ENCODE measurements at places on chromosomes 7 and 10. TPM values are rescaled to one million over a fixed set of nuclear protein-coding genes. Genes with fewer than 3 reads are reported as not detected.
A peak's percentile ranks its signal among the peaks of the same experiment; 100 is the strongest.

Gene CALCR
- not detected for polyA plus RNA-seq

Gene CNNM1
- polyA plus RNA-seq, result 0.07 TPM

Gene KCND2
- polyA plus RNA-seq, result not detected

Gene LBX1
- not detected for polyA plus RNA-seq

Gene ZNF783
- polyA plus RNA-seq, result 6.1 TPM

Gene INSYN2A
- polyA plus RNA-seq, result 0.01 TPM

Gene VSTM2A
- polyA plus RNA-seq, result not detected

Gene COL28A1
- polyA plus RNA-seq, result 4.0 TPM

Gene ABCB1
- polyA plus RNA-seq, result 4.3 TPM

Gene FAM53B
- polyA plus RNA-seq, result 25.5 TPM

Gene CLDN12
- polyA plus RNA-seq, result 12.6 TPM

Gene PAX4
- polyA plus RNA-seq, result not detected

Gene DNAJC30
- polyA plus RNA-seq, result 9.1 TPM

DNA sequence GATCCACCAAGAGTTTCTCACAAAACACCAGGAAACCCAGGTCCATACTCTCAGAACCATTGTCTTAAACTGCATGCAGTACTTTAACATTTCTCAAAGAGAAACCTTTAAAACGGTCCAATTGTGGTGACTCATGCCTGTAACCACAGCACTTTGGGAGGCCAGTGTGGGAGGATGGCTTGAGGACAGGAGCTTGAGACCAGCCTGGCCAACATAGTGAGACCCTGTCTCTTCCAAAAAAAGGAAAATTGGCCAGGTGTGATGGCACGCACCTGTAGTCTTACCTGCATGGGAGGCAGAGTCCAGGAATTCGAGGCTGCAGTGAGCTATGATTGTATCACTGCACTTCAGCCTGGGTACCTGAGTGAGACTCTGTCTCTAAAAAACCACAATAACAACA, 97.5 kb upstream of the OIT3 start:
- DNase-seq, result no peak

- peak; percentile 55 for DNase-seq
Measured at GRCh38 chr7:26061678-26062603, 90.1 kb upstream of the NFE2L3 start.

- DNase-seq, result no peak
Measured at GRCh38 chr10:96244354-96244753, 27.0 kb downstream of the BLNK start.

- DNase-seq, result no peak
Measured at GRCh38 chr7:28407651-28408050, 4.7 kb upstream of the CREB5 start.

GRCh38 chr7:37757563-37757962, 74.0 kb downstream of the GPR141 start:
- no peak for DNase-seq

DNA sequence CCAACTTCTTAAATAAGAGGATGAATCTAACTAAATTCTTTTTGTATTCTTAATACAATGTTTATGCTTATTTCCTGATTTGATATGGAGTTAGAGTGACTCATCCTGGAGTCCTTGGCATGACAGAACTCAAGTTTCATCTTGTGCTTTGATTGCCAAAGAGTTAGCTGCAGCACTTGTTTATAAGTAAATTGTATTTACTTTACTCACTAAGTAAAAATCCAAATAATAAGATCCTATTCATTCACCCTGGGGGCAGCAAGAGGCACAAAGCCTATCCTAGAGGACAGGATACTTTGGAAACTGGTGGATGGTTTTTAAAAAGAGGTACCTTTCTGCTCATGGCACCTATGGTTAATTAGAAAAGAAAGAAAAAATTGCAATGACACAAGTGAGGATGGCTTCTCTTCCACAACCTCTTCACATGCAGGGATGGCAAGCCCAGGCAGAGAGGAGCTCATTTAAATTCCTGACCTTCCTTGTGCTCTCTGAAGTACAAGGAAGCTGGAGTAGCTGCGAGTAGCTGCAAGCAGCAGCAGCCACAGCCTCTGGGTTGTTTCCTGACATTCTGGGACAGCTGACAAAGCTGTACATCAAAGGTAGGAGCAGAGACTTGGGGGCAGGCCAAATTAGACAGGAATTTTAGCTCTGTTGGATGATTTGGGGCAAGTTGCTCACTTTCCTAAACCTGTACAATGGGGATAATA, 28.5 kb upstream of the CROT start:
- no peak for DNase-seq

DNA sequence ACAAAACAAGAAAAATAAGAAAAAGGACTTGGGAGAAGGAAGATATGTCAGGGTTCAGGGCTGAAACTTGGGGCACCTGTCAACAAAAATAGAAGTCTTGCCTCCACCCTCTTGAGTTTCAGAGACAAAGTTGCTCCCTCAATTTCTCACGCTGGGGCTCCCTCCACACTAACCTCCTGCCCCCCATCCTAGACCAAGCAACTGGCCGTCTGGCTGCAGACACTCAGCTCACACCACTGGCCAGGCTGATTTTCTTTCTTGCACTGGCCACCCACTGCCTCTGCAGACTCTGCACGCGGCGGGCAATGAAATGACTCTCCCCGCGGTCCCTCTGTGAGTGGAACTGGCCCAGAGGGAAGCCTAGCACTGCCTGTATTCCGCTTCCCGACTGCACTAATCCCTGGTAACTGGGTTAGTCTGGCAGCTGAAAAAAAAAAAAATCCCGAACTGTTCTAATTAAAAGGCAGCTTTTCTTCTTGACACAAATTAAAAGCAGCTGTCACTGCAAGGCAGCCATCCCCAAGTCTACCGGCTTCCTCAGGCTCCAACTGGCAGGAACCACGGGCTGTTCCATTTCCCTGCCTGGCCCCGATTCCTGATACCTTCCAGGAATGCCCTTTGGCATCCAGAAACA, 83.5 kb downstream of the SPDYE5 start:
- DNase-seq, result no peak

GRCh38 chr10:130607366-130607765, 471.2 kb downstream of the GLRX3 start:
- DNase-seq, result no peak

GRCh38 chr10:102657984-102658724, 13.9 kb downstream of the TRIM8 start:
- peak; percentile 26 for DNase-seq

GRCh38 chr10:94286901-94287300, 75.8 kb downstream of the NOC3L start:
- no peak for DNase-seq

DNA sequence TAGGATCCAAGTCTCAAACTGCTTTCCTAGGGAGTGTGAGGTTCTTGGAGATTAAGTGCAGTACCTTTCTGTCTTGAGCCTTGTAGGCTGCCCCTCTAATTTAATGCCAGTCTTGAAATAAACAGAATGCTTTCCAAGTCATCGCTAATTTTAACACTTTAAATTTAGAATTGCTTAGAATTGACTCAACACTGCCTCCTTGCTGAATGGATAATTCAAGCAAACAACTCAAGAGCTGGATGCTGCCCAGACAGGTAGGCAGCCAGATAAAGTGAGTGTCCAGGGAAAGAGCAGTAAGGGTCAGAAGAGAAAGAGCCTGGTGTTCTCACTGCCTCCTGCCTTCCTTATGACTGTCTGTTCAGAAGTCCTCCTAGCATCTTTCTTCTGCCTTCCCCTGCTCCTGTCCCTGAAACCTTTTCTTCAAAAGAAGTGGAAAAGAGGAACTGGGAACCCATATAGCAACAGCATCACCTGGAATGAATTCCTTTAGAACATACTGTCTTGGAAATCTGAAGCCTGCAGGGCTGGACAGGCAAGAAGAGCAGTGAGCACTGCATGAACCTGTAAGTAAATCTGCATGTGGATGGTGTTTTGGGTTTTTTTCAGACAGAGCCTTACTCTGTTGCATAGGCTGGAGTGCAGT, 3.1 kb upstream of the GOT1 start:
- no peak for DNase-seq

DNA sequence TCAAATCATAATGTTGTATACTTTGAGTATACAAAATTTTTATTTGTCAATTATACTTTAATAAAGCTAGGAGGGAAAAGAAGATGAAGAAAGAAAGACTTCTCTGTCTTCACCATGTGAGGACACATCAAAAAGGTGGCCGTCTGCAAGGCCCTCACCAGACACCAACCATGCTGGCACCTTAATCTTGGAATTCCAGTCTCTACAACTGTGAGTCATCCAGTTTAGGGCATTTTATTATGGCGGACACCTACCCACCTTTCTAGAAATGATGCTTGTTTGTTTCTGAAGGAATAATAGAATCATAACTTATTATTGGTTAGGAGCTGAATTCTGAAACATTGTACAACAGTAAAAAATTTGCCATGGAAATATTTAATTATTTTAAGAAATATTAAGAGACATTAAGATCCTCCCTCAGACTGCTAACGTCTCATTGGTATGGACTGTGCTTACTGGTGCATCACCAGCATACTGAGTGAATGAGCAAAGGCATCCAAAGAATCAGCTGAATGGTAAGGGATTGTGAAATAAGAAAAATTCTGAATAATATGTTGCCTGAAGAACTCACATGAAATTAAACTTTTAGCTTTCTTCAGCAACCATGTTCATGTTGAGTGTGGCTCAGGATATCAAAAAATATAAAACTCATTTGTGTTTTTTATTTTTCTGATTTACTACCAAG, 536.6 kb downstream of the HTR7 start:
- no peak for DNase-seq

GRCh38 chr10:50470345-50470744, 153.4 kb downstream of the SGMS1 start:
- no peak for DNase-seq

DNA sequence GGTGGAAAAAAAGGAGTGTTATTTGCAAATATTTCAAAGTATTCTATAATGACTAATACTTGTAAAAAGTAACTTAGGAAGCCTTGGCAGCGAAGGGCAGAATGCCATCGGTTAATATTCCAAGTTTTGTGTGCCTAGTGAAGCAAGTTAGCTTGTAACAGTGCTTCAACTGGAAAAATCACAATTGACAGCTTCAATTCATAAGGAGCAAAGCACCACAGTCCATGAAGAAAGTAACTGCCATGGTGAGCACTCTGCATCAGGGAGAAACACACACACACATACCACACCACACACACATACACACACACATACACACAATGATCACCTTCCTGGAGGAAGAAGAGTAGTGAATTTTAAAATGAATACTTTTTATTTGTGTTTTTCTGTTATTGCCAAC, 298.3 kb downstream of the CNTNAP2 start:
- DNase-seq, result no peak

- DNase-seq, result no peak
Measured at GRCh38 chr7:51080622-51081269, 235.9 kb downstream of the COBL start.

- DNase-seq, result no peak
Measured at GRCh38 chr7:120190109-120190508, 82.9 kb upstream of the KCND2 start.

DNA sequence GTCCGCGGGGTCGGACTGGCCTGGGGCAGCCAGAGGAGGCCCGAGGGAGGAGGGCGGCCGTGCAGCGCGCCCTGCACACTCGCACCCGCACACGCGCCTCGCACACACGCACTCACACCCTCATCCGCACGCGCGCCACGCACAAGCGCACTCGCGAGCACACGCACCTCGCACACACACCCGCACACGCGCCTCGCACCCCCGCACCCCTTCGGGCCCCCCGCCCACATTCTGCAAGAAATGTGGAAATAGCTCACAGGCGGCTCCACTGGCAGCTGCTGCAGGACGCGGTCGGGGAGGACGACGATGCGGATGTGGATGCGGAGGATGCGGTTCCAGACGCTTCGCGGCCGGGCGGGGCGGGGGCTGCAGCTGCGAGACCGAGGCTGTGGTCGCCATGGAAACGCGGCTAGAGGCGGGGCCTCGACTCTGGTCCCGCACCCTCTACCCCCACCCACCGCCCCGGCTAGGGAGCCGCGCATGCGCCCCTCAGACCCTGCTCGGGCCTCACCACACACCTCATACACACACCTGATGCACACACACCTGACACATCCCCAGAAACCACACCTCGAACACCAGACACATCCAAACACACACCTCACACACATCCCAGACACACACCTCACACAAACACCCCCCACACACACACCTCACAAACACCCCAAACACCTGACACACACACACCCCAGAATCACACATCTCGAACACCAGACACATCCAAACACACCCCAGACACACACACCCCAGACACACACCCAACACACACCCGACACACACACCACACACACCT, at the start of gene CALY:
CALY (minus strand) TSS at position 320 of the 793 bp plus-strand sequence. CDS start 7,907 bp downstream, outside the sequence.
- DNase-seq, result no peak

DNA sequence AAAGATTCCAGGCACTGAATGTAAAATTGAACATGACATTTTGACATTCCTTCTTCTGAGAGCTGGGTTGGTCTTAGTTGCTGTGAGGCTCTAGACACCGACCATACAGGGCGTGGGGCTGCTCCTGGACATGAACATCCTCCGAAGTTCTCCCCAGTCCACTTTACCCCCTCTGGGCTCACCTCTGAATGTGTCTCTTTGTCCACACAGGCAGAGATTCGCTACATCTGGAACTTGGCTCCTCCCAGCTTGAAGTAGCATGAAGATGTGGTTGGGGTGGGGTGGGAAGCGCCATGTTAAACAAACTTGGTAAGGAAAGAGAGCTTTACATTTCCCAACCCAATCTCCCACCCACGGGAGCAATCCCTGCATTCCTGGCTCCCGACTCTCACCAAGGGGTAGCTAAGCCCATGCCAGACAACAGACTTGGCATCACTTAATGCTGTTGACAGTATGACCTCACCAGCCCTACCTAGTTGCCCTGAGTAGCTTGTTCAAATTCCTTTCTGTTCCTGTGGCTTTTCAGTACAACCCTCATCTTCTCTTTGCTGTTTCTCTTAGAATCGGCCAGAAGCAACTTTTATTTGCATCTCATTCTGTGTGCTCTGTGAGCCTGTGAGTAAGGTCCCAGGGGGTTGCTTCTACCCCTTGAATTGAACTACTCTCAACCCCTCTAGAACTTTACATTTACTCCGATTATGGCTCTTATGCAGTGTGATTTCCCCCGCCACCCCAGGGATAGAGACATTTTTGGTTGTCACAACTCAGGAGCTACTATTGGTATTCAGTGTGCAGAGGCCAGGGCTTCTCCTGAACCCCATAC, 211.4 kb downstream of the SEC23IP start:
- DNase-seq, result no peak

- peak; percentile 63 for DNase-seq
Measured at GRCh38 chr10:73647211-73647874, 6.1 kb upstream of the MYOZ1 start.

DNA sequence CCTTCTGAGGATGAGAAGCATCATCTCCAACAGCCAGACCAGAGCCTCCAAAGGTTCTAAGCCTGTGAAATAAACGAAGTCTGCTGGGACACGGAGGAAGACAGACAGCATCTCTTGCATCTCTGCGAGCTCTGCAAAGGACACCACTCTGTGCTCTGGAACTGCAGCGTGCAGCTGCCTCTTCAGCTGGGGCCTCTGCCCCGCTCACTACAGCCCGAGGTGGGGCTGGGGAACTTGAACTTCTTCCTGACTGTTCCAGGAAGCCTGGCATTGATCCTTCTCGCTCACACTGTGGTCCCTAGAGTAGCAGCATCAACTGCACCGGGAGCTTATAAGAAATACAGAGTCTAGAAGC, 163.3 kb downstream of the USP6NL start:
- DNase-seq, result no peak

- peak; percentile 48 for DNase-seq
Measured at GRCh38 chr10:69801094-69801433, 642 bp upstream of the COL13A1 start.

GRCh38 chr7:43490016-43490415, 92.9 kb upstream of the STK17A start:
- DNase-seq, result no peak

GRCh38 chr10:117552156-117552631, 9.6 kb downstream of the EMX2 start:
- DNase-seq, result no peak

- no peak for DNase-seq
Measured at GRCh38 chr10:87668324-87669074, 8.8 kb downstream of the PAPSS2 start.

- DNase-seq, result no peak
Measured at GRCh38 chr7:36613031-36613614, 111.2 kb downstream of the AOAH start.

Measured in heart right ventricle (tissue), 16 donors.